ENCODE measurements at places on chromosomes 7 and 10.

DNA sequence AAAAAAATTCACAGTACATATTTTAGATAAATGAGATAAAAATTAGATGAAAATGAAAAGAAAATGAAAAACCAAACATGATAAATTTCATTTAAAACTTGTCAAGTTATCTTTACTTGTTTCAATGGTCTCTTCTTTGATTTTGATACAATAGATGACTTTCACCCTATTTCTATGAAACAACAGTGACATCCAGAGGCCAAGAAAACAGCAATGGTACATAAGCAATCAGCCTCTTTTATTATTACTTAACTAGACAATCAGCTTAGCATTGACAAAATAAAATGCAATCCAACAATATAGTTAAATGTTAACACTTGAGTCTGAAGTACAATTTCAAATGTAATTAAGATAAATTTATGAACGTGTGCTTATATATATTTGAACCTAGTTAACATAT, 74.8 kb upstream of the GPR37 start:
- DNase-seq: no peak

GRCh38 chr10:105534086-105534485, 893.0 kb downstream of the SORCS3 start:
- DNase-seq: no peak

- DNase-seq: no peak
These were observed 182.2 kb downstream of the ADK start for GRCh38 chr10:74333174-74333573.

DNA sequence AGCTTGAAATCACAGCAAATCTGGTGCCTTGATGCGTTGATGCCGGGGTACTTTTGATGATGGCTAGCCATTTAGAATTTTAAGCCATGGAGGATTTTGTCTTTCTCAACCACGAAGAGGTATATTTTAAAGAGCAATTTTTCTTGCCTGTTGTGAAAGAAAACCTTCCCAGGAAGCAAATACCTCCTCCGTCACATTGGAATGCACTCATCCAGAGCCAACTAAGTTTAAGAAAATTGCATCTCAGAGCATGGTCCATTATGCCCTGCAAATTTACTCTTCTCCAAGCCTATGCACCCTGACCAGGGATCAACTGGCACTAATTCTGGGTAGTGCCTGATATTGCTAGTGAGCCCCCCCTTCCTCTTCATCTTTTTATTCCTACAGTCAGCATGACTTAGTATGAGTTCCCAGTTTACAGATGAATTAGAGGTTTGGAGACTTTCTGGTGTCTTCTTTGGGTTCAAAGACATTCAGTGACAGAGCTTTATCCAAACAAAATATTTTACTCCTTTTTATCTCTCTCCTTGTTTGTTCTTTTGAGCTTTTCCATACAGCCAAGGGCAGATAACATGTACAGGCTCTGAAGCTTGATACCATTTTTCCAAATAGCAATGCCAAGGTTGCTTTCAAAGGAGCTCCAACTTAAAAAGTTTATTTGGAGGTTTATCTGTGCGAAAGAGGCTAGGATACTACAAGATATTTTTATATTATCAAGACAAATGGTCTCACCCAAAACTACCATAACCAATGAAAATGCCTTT, 56.6 kb upstream of the ANK3 start:
- no peak for DNase-seq

GRCh38 chr7:45082831-45083331, 5.9 kb downstream of the NACAD start:
- DNase-seq: no peak

DNA sequence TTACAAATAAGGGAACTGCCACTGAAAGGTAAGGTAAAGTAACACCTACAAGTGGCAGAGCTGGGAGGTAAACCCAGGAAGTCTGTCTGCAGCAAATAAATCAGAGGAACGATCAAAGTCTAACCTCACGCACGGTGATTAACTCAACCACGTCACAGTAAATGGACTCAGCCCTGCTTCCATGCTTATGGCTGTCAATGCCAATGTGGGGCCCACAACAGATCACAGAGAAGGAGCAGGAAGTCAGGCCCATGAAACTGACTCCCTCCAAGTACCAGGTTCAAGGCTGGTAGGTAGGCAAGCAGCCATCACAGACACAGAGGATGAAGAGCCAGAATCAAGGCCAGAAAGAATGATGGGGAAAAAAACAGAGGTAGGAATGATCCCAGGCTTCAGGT, 38.0 kb upstream of the ACSL5 start:
- no peak for DNase-seq

DNA sequence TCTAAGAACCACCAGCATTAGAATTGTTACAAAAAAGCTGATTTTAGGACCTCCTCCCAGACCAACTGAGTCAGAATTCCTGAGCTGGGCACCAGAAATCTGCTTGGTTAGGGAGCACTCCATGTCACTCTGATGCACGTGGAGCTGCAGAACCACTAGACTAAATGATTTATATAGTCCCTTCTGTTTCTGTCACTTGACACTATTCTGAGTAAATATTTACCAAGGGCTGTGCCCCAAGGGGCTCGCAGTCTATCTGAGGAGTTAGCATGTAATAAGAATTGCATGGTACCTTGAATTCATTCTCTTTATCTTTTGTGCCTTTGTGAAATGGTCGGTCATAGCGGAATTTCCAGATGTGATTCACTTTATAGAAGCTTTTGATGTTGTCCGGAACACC, 196.0 kb upstream of the IMMP2L start:
- no peak for DNase-seq

GRCh38 chr10:117663750-117664149, 121.2 kb downstream of the EMX2 start:
- DNase-seq: no peak

DNA sequence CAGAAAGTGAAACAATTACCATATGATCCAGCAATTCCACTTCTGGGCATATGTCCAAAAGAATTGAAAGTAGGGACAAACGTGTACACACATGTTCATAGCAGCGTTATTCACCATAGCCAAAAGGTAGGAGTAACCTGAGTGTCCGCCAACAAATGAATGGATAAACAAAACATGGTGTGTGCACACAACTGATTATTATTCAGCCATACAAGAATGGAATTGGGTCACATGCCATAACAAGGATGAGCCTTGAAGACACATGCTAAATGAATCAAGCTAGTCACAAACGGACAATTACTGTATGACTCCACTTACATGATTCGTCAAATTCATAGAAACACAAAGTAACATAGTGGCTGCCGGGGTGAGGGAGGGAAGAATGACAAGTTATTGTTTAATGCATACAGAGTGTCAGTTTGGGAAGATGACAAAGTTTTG, 4.1 kb upstream of the OIT3 start:
- no peak for DNase-seq
